ENCODE measurements at places on chromosomes 6 and 20. TPM values are rescaled to one million over a fixed set of nuclear protein-coding genes. Genes with fewer than 3 reads are reported as not detected.

GRCh38 chr6:159094444-159095252, 49.9 kb upstream of the TAGAP start:
- DNase-seq: no peak
- H3K4me1 ChIP-seq: peaks cover 39% of the 10 kb centered on the region
- no peak overlapping the region for H3K4me3 ChIP-seq
- H3K27me3 ChIP-seq: peaks cover 2% of the 10 kb centered on the region

DNA sequence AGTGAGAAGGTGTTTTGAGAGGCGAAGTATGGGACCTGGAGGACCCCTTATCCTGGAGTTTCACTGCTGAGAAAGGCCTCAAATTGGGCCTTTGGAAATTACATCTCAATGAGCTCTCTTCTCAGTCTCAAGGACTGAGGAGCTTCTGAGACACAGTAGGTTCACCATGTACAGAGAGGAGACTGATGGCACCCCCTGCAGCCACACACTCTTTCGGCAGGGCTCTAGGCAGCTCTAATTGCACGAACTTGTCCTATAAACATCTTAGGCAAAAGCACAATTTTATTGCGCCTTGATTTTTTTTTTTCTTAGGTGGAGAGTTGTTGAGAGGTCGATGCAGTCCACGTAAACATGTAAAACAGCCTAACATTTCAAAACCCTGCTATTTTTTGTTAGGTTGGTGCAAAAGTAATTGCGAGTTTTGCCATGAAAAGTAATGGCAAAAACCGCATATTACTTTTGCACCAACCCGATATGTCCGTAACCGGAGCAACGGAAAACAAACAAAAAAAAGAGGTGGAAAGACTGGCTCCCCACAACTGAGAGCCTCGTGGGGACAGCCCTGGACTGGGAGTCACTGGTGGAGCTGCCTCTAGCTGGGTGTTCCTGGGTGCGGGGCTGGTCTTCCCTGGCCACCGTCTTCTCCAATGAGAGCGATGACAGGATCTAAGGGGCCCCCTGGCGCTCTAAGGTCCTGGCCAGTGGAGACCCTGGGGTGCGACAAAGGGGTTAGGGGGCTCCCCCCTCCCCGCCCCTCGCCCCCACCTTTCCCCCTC, 84.0 kb upstream of the EYA2 start:
- no peak for DNase-seq
- H3K27ac ChIP-seq: no peak overlapping the region
- H3K36me3 ChIP-seq: no peaks in the 10 kb centered on the region
- H3K4me3 ChIP-seq: no peak overlapping the region
- H3K4me1 ChIP-seq: no peaks in the 10 kb centered on the region
- H3K27me3 ChIP-seq: peaks cover 47% of the 10 kb centered on the region

Gene GTF3C6
- 98.5 TPM for total RNA-seq

DNA sequence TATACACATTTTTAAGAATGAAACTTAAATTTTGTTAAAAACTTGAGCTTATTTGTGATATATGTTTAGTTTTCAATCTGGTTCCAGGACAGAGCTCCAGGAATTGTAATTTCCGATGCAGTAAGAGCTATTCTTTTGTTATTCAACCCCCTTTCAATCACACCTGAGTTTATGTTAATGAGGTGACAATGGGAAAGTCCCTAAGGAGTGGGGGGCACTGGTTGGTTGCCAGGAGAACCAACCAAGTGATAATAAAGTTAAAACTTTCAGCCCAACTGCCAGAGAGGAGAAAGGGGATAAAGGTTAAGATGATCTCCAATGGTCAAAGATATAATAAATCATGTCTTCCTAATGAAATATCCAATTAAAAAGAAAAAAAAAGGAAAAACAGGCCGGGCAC, 19.8 kb downstream of the MDN1 start:
- peaks cover 9% of the 10 kb centered on the region for H3K36me3 ChIP-seq
- H3K27me3 ChIP-seq: no peaks in the 10 kb centered on the region
- H3K27ac ChIP-seq: no peak overlapping the region
- no peak for DNase-seq
- no peak overlapping the region for H3K4me3 ChIP-seq

Gene FRMD1
- not detected for total RNA-seq

Gene PGC
- total RNA-seq: not detected

- H3K4me1 ChIP-seq: peaks cover 17% of the 10 kb centered on the region
- no peaks in the 10 kb centered on the region for H3K27me3 ChIP-seq
These were observed 64.6 kb downstream of the MAN1A1 start for GRCh38 chr6:119284861-119285521.

DNA sequence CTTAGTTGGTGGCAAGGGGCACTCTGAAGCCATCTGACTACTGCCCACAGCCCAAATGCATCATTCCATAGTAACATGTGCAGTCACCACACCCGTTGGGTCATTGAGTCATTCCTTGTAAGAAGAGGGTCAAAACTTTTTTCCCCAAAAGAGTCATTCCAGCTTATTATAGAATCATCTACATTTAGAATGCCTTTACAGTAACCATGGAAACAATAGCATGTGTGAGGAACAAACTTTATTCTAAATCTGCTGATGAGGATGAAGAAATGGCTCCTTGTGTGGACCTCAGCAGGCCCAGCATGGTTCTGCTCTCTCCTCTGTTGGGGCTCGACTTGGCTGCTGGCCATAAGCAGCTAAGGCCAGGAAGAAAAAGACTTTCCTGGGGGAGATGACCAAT, 111.2 kb upstream of the PTPRT start:
- H3K4me1 ChIP-seq: no peaks in the 10 kb centered on the region
- H3K27me3 ChIP-seq: peaks cover 13% of the 10 kb centered on the region
- no peaks in the 10 kb centered on the region for H3K36me3 ChIP-seq
- no peak for DNase-seq
- H3K27ac ChIP-seq: no peak overlapping the region

DNA sequence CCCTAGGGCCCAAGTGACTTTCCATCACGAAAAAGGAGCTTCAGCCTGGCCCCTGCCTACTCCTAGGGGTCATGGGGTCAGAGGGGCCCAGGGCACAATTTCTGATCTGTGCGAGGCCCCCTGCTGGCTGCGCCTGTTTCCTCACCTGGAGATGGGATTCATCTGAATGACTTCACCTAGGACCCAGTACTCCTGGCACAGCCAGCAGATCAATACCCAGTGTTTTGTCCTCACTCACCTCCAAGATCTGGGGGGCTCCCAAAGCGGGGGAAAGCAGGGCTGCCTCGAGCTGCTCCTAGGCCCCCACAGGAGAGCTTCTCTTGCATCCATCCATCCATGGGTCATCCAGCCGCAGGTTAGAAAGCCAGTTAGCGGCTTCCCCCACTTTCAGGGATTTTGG, 33.8 kb downstream of the CD40 start:
- peaks cover 14% of the 10 kb centered on the region for H3K27me3 ChIP-seq
- no peak overlapping the region for H3K4me3 ChIP-seq
- no peak for DNase-seq
- no peaks in the 10 kb centered on the region for H3K4me1 ChIP-seq
- no peak overlapping the region for H3K27ac ChIP-seq
- H3K36me3 ChIP-seq: no peaks in the 10 kb centered on the region

Gene SLC22A7
- total RNA-seq: not detected

GRCh38 chr6:110635096-110635495, 158.7 kb upstream of the SLC22A16 start:
- no peak overlapping the region for H3K27ac ChIP-seq
- H3K27me3 ChIP-seq: no peaks in the 10 kb centered on the region
- peaks cover 5% of the 10 kb centered on the region for H3K36me3 ChIP-seq
- H3K4me3 ChIP-seq: no peak overlapping the region
- no peak for DNase-seq
- H3K4me1 ChIP-seq: peaks cover 7% of the 10 kb centered on the region
